H9 (cell line): ENCODE measurements at places on chromosomes 3 and 15.
A peak's percentile ranks its signal among the peaks of the same experiment; 100 is the strongest.

- H3K27me3 ChIP-seq, result no peaks in the 10 kb centered on the region
- peaks cover 2% of the 10 kb centered on the region for H3K4me1 ChIP-seq
- no peak overlapping the region for H3K27ac ChIP-seq
- H3K36me3 ChIP-seq, result peaks cover 7% of the 10 kb centered on the region
- DNase-seq, result no peak
Measured at GRCh38 chr3:76025561-76025960, 240.2 kb upstream of the ZNF717 start.

GRCh38 chr3:46221938-46222337, 13.8 kb upstream of the CCR1 start:
- DNase-seq, result no peak
- no peaks in the 10 kb centered on the region for H3K27me3 ChIP-seq
- no peaks in the 10 kb centered on the region for H3K4me1 ChIP-seq

GRCh38 chr15:38994310-38994709, 429.7 kb upstream of the RASGRP1 start:
- DNase-seq, result no peak
- H3K27me3 ChIP-seq, result no peaks in the 10 kb centered on the region
- no peak overlapping the region for H3K4me3 ChIP-seq
- H3K27ac ChIP-seq, result no peak overlapping the region
- H3K36me3 ChIP-seq, result no peaks in the 10 kb centered on the region

DNA sequence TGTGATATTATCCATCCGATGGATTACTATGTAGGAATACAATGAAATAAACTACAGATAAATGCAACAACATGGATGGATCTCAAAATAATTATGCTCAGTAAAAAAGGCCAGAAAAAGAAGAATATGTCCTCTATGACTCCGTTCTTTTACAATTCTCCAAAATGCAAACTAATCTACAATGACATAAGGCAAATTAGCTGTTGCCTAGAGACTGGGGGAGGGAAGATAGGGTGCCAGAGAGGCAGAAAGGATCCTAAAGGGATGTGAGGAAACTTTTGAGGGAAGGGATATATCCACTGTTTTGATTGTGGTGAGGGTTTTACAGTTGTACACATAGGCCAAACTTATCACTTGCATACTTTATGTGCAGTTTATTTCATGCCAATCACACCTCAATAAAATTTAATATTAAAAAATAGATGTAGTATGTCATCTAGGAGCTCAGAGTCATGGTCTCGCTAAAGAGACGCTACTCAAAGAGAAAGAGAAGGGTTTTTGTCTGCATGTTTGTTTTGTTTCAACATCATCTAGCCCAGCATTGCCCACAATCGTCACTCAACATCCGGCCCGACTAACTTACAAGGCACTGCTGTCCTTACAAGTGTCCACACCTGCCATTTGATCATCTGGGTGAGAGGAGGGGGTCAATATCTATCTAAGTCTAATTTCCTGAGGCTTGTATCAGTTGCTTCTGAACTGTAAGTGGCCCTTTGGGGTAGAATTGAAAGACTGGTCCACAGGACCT, 29.5 kb downstream of the HES1 start:
- no peak overlapping the region for H3K4me3 ChIP-seq
- H3K27ac ChIP-seq, result no peak overlapping the region
- no peaks in the 10 kb centered on the region; the same call in 1 of the 2 replicates for H3K4me1 ChIP-seq
- DNase-seq, result no peak
- H3K36me3 ChIP-seq, result no peaks in the 10 kb centered on the region

DNA sequence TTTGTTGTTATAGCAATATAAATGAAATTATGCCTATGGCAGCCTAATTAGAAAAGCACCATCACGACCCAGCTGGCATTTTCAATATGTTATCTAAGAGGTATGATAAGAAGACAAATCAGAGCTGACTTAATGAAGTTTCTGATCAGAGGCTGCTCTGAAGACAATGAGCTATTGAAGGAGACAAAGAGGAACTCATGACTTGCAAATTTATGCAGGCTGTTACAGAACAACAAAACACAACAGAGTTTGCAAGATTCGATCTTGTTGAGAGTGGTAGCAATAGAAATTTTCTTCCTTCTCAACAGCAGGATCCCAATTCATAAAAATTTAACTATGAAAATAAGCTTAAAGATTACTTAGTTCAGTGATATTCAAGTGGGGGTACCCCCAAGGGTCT, 7.7 kb downstream of the CCDC54 start:
- H3K4me3 ChIP-seq, result no peak overlapping the region
- H3K4me1 ChIP-seq, result peaks cover 11% of the 10 kb centered on the region
- peak overlapping the region; percentile 51 for H3K27ac ChIP-seq
- no peak for DNase-seq

GRCh38 chr3:171801738-171802589, 8.3 kb downstream of the PLD1 start:
- H3K36me3 ChIP-seq, result no peaks in the 10 kb centered on the region
- no peak for DNase-seq
- no peak overlapping the region for H3K27ac ChIP-seq
- peaks cover 7% of the 10 kb centered on the region; the same call in 1 of the 2 replicates for H3K4me1 ChIP-seq
- H3K4me3 ChIP-seq, result no peak overlapping the region

- H3K27ac ChIP-seq, result no peak overlapping the region
- no peaks in the 10 kb centered on the region for H3K27me3 ChIP-seq
- no peaks in the 10 kb centered on the region for H3K4me1 ChIP-seq
- no peak overlapping the region for H3K4me3 ChIP-seq
- no peaks in the 10 kb centered on the region for H3K36me3 ChIP-seq
Measured at GRCh38 chr3:106566277-106566676, 697.5 kb upstream of the CBLB start.

DNA sequence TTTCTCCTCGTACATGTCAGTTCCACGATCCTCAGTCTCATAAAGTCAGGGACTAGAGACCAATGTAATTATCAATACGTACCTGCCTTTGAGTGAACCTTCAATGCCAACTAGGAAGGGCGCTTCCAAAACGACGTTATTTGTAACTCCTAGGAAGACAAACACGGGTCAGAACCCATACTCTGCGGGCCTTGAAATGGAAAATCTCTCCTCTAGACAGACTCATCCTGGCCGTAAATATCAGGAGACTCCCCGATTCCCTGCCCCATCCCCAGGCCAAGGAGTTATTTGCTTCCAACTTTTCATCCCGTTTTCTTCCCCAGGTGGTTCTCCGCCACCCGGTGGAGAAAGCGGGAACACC, 578 bp downstream of the OIP5 start:
- no peaks in the 10 kb centered on the region for H3K4me1 ChIP-seq
- peaks cover 15% of the 10 kb centered on the region for H3K36me3 ChIP-seq
- DNase-seq, result no peak
- H3K4me3 ChIP-seq, result peak overlapping the region; percentile 100
- H3K27ac ChIP-seq, result peak overlapping the region; percentile 48
